Kidney (tissue), 22 donors: ENCODE measurements at places on chromosomes 13 and 19. TPM values are rescaled to one million over a fixed set of nuclear protein-coding genes. Genes with fewer than 3 reads are reported as not detected.

Gene SHC2
- 24.4 TPM for total RNA-seq

Gene TGFBR3L
- total RNA-seq = 0.44 TPM

DNA sequence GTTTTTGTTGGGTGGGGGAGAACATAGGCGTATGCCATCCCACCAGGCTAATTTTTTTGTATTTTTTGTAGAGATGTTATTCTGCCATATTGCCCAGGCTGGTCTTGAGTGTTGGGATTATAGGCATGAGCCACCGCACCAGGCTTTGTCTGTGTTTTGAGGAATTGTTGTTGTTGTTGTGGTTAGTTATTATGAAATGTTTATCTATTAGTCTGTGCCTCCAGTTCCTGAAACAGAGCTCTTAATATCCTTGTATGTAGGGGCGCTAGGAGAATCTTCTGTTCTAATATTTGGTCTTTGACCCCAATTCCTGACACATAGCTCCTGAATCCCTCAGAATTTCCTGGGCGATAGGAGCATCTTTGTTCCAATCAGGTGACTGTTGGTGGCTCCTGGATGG, 5.6 kb upstream of the LATS2 start:
- H3K27me3 ChIP-seq = no peaks in the 10 kb centered on the region
- no peaks in the 10 kb centered on the region for H3K4me1 ChIP-seq
- H3K27ac ChIP-seq = no peak overlapping the region

DNA sequence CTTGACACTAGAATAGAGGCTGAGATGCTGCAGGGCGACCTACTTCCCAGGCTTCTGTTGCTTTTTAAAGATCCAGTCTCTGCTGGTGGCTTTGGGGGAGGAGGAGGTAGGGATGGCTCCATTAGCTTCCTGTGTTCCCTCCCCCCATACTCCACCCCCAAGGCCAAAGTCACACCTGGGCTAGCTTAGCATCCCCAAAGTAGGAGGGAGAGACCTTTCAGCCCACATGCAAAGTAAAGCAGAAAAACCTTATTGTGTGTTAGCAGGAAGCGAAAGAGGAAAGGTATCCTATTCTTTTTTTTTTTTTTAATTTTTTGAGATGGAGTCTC, 3.2 kb upstream of the TNPO2 start:
- no peak overlapping the region for H3K27ac ChIP-seq
- DNase-seq = no peak
- no peaks in the 10 kb centered on the region for H3K27me3 ChIP-seq
- H3K4me1 ChIP-seq = peaks cover 9% of the 10 kb centered on the region
- peaks cover 4% of the 10 kb centered on the region for H3K36me3 ChIP-seq

- H3K36me3 ChIP-seq = no peaks in the 10 kb centered on the region
- peak; percentile 30 for DNase-seq
- no peak overlapping the region for H3K4me3 ChIP-seq
- H3K27ac ChIP-seq = no peak overlapping the region
- no peaks in the 10 kb centered on the region for H3K27me3 ChIP-seq
Measured at GRCh38 chr13:76019421-76020044, 383.4 kb downstream of the LMO7 start.

Gene RGL3
- total RNA-seq = 126 TPM

Gene FBXO46
- 16.6 TPM for total RNA-seq

DNA sequence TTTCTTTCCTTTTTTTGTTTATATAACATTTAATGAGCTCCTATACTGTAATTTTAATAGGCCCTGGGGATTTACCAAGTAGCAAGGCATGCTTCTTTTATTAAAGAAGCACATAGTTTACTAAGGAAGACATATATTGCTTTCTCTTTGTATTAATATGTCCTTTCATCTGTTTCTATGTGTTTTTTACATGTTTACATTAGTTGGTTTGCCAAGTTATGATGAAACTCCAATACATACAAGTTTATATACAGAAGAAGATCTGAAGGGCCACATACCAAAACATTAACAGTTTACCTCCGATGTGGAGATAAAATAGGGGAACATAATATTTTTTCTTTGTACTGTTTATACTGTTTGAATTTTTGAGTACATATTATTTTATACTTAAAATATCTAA, 100.9 kb downstream of the LACC1 start:
- H3K4me3 ChIP-seq = no peak overlapping the region
- H3K4me1 ChIP-seq = peaks cover under 1% of the 10 kb centered on the region
- H3K27me3 ChIP-seq = no peaks in the 10 kb centered on the region
- H3K36me3 ChIP-seq = no peaks in the 10 kb centered on the region
- no peak for DNase-seq

DNA sequence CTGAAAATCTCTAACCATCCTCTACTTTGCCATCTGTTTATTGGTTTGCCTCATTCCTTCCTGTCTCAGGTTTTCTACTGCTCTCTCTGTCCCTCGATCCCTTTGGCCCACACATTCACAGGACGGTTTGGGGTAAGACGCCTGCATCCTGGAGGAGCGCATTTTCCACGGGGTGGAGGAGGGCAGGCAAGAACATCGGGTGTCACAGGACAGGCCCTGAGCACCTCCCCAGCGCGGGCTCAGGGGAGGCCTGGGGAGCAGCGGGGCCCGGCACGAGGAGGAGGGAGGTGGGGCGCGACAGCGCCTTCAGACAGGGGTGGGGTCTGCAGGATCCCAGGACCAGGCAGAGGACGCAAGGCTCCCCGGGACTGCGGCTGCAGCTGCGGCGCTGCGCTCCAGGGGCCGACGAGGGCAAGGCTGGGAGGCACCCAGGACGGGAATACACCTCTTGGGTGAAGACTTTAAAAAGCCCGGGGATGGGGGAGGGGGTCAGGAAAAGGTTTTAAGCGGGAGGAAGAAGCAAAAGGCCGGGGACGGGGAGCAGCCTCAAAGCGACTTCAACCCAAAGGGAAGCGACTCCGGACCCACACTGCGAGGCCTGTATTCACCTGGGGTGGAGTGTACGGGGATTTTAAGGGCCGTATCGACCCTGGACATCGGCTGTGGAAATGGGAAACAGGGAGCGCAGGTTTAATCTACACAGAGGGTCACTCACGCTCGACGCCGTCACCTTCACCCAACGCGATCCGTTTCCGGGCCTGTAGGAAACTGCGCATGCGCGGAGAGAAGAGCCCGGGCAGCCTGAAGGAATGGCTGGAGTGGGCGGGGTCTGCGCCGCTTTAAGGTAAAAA, at the start of gene ZNF415:
Gene ZNF415, minus strand, starts transcription at position 770 of the 851 bp plus-strand sequence. CDS start 10,234 bp downstream, outside the sequence.
- no peaks in the 10 kb centered on the region for H3K36me3 ChIP-seq
- H3K27me3 ChIP-seq = no peaks in the 10 kb centered on the region
- H3K27ac ChIP-seq = no peak within 1 kb of the TSS
- no peaks in the 10 kb centered on the region for H3K4me1 ChIP-seq
- peak; percentile 91 for DNase-seq

- H3K36me3 ChIP-seq = no peaks in the 10 kb centered on the region
- no peak overlapping the region for H3K4me3 ChIP-seq
- peaks cover 68% of the 10 kb centered on the region for H3K27me3 ChIP-seq
- no peaks in the 10 kb centered on the region for H3K4me1 ChIP-seq
- no peak for DNase-seq
Measured at GRCh38 chr19:41920882-41921576, 7.2 kb downstream of the ERFL start.

DNA sequence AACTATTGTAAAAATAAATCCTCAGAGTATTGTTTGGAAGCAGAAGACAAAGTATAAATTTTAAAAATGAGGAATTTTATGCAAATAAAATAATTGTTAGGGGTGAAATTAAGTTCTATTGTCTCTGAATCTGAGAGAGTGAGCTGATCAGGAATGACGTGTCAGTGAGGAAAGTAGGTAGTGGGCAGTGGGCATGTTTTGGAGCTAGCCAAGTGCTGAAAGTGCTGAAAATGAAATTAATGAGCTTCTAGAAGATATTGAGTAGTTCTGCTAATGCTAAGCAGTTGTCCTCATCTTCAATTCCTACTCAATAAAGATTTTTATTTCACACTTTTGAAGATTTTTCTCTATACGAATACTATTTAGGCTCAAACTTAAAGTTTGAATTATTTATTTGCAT, 1167.8 kb upstream of the PCDH20 start:
- no peak overlapping the region for H3K4me3 ChIP-seq
- no peaks in the 10 kb centered on the region for H3K36me3 ChIP-seq
- DNase-seq = no peak
- H3K27me3 ChIP-seq = no peaks in the 10 kb centered on the region
- no peak overlapping the region for H3K27ac ChIP-seq

- no peak overlapping the region for H3K4me3 ChIP-seq
- no peak overlapping the region for H3K27ac ChIP-seq
- no peak for DNase-seq
- no peaks in the 10 kb centered on the region for H3K4me1 ChIP-seq
- peaks cover 7% of the 10 kb centered on the region for H3K36me3 ChIP-seq
Measured at GRCh38 chr19:58300620-58301019, 4.6 kb upstream of the ERVK3-1 start.

DNA sequence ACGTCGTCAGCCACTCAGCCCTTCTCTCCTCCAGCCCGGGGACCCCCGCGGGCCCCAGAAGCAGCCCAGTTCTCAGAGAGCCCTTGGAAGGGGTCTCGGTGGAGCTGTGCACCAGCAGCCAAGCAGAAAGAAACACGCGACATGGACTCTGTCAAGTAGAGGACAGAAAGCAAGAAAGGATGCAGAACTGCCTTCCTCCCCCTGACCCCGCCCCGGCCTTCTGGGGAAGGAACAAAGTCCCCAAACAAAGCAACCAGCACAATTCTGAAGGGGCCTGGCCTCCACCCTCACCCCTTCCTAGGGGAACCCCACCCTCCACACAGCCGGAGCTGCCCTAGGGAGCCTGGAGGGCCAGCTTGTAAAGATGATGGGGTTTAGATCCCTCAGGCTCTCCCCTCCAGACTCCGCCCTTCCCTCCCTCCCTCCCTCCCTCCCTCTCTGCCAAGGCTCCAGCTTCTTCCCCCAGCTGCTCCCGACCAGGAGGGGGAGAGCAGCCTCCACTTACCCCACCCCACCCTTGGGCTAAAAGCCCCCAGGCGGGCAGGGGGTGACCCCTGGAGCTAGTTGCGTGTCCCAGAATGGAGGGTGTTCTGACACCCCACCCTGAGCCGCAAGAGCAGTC, 7.8 kb downstream of the LYL1 start:
- no peak overlapping the region for H3K27ac ChIP-seq
- no peak for DNase-seq
- peaks cover 11% of the 10 kb centered on the region for H3K27me3 ChIP-seq
- H3K4me1 ChIP-seq = peaks cover 18% of the 10 kb centered on the region
- no peak overlapping the region for H3K4me3 ChIP-seq

Gene MYBPC2
- total RNA-seq = 0.98 TPM

DNA sequence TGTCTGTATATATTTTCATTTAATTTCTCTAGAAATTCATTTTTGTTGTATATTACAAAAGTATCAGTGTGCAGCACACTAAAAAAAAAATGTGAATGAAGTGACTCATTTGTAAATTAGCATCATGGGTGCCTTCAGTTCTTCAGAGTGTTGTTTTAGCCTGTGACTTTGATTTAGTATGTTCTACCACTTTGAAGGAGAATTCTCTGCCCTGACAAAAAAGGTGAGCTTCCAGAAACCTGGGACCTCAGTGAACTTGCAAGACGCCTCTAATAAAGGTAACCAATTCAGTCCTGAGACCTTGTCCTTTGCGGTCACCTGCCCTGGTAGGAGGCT, 2.4 kb downstream of the METTL21C start:
- no peaks in the 10 kb centered on the region for H3K27me3 ChIP-seq
- H3K4me3 ChIP-seq = no peak overlapping the region
- H3K4me1 ChIP-seq = no peaks in the 10 kb centered on the region
- no peak overlapping the region for H3K27ac ChIP-seq
- H3K36me3 ChIP-seq = no peaks in the 10 kb centered on the region

Gene HCN2
- 0.31 TPM for total RNA-seq

GRCh38 chr13:33353646-33354045, 68.1 kb upstream of the STARD13 start:
- H3K27ac ChIP-seq = no peak overlapping the region
- H3K4me1 ChIP-seq = peaks cover 2% of the 10 kb centered on the region
- H3K4me3 ChIP-seq = no peak overlapping the region
- no peaks in the 10 kb centered on the region for H3K36me3 ChIP-seq
- no peak for DNase-seq

DNA sequence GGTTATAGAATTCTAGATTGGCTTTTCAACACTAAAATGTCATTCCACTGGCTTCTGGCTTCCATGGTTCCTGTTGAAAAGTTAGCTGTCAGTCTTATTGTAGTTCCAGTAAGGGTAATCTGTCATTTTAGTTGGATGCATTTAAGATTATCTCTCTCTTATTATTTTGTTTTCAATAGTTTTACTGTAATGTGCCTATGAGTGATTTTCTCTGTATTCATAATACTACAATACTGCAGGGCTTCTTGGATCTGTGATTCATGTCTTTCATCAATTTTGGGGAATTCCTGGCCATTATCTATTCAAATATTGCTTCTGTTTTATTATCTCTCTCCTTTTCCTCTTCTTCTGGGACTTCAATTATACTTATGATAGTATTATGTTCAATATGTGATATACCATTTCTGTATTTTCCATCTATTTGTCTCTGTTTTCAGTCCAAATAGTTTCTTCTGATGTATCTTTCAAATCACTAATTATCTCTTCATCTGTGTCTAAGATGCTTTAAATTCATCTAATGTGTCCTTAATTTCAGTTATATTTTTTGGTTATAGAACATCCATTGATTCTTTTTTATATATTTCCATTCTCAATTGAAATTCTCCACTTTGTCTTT, 101.5 kb downstream of the KCTD15 start:
- H3K4me1 ChIP-seq = no peaks in the 10 kb centered on the region
- H3K4me3 ChIP-seq = no peak overlapping the region
- no peak for DNase-seq
- no peaks in the 10 kb centered on the region for H3K27me3 ChIP-seq
- no peaks in the 10 kb centered on the region for H3K36me3 ChIP-seq

DNA sequence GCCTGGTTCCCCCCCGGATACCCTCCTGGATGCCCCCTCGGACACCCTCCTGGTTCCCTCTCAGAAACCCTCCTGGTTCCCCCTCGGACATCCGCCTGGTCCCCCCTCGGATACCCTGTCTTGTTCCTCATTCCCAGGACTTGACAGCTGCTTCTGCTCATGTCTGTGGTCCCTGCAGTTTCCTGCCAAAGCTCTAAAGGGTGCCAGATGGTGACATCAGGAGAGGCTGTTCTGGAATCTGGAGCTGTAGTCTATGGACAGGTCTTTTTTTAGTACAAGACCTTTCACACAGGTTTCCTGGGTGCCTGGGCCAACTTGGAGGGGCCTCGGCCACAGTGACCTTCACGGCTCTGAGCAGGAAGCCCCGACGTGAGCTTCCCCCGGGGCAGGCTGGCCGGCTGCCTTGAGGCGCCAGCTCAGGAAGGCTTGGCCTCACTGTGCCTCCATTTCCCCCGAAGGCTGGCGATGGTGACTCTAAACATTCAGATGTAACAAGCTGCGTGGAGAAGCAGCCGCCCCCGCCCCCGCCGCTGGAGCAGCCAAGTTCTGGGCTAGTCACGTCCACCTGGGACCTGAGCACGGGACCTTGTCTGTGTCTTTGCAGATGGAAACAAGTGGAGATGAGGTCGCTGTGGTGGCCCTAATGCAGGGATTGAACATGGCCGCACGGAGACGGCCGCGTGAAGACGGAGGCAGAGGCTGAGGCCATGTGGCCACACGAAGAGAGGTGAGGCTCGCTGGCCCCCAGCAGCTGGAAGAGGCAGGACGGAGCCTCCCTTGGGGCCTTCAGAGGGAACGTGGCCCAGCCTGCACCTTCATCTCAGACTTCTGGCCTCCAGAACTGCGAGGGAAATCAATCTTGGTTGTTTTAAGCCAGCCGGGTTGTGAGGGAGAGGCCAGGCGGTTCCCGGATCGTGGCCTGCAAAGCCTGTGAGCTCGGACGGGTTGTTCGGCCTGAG, 12.7 kb downstream of the SGTA start:
- peaks cover 8% of the 10 kb centered on the region for H3K4me1 ChIP-seq
- H3K4me3 ChIP-seq = no peak overlapping the region
- H3K36me3 ChIP-seq = no peaks in the 10 kb centered on the region
- no peak for DNase-seq
